Right atrium auricular region (tissue), 2 donors: ENCODE measurements at places on chromosomes 16 and 17. TPM values are rescaled to one million over a fixed set of nuclear protein-coding genes. Genes with fewer than 3 reads are reported as not detected.

PPL gene
- total RNA-seq: 17.1 TPM

KRTAP16-1 gene
- total RNA-seq: not detected

DUXB gene
- total RNA-seq: not detected

- DNase-seq: no peak
Measured at GRCh38 chr16:15933781-15934180, 15.6 kb upstream of the ABCC1 start.

DNA sequence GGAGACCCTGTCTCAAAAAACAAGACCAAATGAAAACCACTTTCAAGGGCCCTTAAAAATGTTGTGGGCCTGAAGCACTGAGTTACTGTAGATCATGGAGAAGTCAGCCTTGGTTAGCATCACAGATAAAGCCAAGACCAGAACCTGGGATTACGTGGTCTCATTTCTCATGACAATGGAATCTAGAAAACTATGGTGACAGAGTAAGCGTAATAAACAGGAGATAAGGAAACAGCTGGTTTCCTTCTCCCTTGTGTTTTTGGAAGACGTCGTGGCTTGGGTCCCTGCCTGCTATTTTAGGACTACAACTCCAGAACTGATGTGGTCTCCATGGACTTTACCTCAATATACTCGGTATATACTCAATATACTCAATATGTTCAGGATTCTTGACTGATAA, 180.7 kb upstream of the ZFHX3 start:
- no peak for DNase-seq
